ENCODE measurements at places on chromosomes 1 and 21.
A peak's percentile ranks its signal among the peaks of the same experiment; 100 is the strongest.

DNA sequence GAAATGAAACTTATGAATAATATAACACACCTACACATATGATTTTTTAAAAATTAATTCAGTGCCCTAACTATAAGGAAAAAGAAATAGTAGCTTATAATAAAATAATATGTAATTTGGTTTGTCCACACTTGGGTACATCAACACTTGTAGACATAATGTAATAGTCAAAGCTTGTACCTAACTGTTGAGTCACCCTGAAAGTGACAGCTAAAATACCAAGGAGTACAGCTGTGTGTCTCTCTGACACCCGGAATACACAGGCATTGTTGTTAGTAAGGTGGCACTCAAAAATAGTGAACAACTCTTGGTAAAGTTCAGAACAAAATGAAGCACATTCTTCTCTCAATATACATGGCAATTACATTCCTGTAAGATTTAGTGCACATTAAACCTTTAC lies 243.4 kb downstream of the TRABD2B start:
- DNase-seq, result no peak

- DNase-seq, result no peak
Observed at GRCh38 chr1:98210064-98210463, 289.2 kb upstream of the DPYD start.

GRCh38 chr1:165960881-165961280 lies 133.5 kb downstream of the UCK2 start:
- DNase-seq, result no peak

DNA sequence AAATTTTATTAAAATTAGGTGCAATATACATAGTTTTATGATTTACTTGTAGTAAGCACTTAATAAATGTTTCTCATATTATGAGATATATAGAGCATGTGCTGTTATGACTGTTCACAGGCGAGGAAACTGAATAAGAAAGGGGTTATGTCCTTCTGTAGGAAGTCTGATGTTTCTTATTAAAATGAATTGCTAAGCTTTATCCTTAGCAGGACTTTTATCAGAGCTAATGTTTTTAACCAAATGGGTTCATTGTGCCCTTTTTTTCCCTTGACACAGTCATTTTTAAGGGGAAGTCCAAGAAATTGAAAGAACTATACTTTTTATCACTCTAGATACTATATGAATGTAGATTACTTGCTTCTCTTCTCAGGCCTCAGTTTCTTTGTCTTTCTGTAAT lies 285.2 kb downstream of the PTPRC start:
- DNase-seq, result no peak

DNA sequence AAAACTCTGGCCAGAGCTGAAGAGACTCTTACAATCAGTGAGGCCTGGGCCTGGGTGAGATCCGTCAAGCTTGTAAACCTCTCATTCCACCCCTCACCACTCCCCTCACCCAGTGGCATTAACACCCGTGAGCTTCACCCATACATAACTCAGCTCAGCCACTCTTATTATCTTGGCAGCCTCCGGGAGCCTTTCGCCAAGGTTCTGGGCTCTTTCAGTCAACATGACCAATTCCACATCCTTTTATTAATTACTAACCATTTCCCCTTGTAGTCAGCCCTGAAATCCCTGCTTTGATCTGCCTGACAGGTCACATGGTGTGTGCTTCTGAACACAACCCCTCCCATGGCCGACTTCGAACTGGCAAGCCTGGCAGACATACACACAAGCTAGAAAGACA lies 134.8 kb downstream of the SETD4 start:
- peak; percentile 40 for DNase-seq

DNA sequence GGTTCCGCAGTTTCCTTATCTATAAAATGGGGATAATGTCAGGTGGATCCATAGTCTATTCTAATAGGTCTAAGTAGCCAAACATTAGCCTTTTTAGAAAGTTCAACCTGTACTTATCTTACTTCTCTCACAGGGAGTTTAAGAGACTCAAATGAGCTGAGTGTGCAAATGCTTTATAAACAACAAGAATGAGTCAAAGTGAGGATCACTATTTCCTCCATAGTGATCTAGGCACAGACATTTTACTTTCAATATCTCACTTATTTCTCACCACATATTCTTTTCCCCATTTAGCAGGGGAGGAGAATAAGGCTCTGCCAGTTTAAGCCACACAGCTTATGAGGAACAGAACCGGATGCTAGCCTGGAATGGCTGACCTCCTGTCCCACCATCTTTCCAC lies 92.1 kb upstream of the LMO4 start:
- DNase-seq, result no peak

DNA sequence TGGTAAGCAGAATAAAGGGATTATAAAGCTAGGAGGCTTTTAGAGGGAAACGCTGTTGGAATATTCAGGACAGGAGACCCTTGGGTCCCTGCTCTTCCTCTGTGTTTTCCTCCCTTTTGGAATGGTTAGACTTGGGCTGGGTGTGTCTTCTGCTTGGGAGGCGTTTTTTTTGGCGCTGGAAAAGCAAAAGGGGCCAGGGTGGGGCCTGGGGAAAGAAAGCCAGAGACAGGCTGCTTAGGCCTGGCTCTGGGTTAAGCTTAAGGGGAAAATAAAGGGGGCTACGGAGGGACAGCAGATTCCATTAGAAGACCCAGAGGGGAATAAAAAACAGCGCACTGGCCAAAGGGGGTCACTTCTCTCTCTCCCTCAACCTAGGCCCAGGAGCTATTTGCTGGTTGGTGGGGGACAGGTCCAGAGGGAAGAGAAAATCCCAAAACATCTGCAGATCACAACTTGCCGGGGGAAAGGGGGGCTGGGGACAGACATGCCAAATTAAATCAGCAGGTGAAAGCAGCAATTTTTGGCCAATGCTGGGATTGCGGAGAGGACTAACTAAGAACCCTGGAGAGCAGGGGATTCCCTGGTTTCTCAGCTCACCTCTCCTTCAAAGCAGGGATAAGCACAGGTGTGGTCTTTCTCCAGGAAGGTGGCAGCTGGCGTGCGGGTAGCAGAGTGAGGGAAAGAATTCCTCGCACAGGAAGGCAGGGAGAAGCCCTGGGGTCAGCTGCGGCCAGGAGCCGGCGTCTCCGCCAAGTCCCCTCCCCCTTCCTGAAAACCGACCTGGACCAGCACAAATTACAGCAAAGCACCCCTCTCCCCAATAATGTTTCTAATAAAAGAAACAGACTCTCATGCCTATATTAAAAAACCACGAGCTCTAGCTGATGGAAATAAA lies 82.2 kb upstream of the AK4 start:
- no peak for DNase-seq

GRCh38 chr1:205371871-205372660 lies 15.3 kb upstream of the KLHDC8A start:
- DNase-seq, result no peak

- DNase-seq, result no peak
Observed at GRCh38 chr1:201299968-201300367, 16.7 kb downstream of the PKP1 start.

GRCh38 chr1:67588178-67588855 lies 96.7 kb upstream of the GADD45A start:
- no peak for DNase-seq

DNA sequence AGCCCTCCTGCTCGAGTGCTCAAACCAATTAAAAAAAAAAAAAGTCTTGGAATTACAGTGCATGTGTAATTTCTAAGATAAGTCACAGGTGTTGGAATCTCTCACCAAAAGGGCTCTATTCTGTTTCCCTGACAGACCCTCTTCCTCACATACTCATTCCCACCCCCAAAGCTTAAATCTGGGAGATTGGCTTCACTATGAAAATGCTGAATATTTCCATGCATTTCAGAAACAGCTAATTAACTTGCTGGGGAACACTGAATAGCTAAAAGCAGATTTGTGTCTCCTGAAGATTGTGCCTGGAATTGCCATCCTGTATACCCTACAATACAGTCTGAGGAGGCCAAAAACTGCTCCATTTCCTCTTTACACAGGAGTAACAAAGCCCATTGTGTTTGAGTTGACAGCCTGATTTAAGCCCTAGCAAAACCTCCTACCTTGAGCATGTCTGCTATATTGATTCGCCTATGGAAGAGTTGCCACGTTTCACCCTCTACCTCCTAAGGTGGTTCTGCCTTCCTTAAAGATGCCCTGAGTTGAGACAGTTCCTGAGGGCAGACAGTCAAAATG lies 1.4 kb upstream of the PIK3R3 start:
- DNase-seq, result no peak

DNA sequence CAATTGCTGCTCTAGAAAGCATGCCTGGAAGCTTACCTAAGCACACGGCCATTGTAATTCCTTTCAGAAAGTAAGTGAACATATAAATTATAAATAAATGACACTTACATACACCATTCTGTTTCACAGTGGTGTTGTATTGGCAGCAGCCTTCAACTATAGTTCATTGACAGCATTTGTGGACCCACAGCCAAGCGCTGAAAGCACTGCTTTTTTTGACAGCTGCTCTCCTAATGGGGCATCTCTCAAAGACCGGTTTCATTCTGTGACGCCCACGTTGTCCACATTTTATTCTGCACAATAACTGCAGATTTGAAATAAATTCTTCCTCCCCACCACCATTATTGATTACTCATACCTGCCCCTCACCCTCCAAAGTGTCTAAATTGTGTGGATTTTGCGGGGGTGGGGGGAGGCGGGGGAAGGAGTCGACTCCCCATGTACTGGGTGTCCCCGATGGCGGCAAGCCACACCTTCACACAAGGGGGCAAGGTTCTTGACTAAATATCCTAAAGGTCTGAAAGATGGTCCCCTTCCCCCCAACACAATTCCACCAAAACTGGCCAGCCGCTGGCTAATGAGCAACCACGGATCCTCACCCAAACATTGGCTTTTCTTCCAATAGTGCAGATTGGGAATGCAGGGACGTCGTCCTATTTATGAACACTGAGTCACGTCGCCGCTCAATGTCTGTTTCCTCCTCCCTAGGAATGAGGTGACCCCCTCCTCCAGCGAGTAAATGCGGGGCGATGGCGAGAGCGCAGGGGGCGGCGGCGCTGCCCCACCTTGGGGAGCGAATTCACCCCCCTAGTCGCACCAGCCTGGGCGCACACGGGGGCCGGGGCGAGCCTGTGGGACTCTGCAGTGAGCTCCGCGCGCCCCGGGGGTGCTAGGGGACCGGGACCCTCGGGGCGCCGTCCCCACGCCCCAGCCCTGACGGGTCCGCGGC lies 960 bp downstream of the RCAN1 start:
- peak; percentile 24 for DNase-seq

DNA sequence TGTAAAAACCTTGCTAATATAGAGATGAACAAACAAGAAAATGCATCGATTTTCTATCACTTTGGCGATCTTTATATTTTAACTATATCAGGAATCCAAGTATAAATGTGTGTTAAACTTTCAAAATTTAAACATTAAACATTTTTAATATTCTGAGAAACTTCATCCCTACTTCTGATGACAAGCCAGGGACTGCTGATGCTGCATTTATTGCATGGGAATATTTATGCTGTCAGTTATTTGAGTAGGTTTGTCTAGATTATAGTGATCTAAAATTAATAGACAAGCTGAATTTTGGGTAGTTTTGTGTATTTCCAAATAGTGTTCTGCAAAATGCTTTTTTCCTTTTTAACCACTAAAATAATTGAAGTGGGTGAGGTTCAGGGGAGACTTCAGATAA lies 175.3 kb downstream of the LEPR start:
- DNase-seq, result no peak

GRCh38 chr1:164576291-164577271 lies 17.6 kb downstream of the PBX1 start:
- DNase-seq, result no peak

DNA sequence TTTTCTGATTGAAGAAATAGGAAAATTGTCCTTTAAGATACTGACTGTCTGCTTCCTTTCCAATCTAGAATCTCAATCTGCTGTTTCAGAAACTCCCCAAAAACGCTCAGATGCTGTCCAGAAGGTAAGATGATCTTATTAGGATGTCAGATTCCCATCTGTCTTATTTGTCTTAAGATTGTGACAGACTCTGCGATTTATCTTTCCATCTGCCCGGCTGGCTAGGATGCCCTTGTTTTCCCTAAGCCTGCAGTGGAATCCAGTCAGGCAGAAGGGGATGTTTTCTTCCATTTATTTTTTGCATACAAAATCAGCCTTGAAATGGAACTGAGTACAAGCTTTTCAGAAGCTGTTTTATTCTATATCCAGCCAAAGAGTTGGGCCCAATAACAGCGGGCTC lies 96.5 kb downstream of the FMN2 start:
- no peak for DNase-seq

DNA sequence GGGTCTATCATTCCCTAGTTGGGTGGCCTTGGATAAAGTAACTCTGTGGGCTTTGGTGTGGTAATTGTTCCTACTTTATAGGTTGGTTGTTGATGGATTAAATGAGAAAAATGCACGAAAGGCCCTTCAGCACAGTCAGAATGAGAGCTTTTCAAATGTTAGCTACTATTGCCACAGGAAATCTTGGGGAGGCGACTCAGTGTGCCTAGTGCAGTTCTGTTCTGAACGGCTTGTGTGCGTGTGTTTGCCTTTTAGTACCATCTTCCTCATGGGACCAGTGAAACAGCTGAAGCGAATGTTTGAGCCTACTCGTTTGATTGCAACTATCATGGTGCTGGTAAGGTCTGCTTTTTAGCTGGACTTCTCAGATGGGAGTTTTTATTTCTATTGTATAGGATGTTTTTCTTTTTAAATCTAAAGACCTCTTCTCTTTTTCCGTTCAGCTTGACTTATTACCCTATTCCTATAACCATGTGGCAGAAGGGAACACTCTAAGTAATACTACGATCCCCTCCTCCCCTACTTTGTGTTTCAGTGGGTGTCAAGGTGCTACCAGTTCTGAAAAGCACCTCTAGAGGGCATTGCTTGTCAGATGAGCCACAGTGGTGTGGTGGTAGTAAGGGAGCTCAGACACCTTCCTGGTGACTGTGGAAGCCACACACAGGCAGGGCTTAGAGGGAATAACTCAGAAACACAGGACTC lies 9.2 kb downstream of the SFT2D2 start:
- DNase-seq, result peak; percentile 48

GRCh38 chr1:102282955-102283354 lies 286.2 kb upstream of the OLFM3 start:
- DNase-seq, result no peak

DNA sequence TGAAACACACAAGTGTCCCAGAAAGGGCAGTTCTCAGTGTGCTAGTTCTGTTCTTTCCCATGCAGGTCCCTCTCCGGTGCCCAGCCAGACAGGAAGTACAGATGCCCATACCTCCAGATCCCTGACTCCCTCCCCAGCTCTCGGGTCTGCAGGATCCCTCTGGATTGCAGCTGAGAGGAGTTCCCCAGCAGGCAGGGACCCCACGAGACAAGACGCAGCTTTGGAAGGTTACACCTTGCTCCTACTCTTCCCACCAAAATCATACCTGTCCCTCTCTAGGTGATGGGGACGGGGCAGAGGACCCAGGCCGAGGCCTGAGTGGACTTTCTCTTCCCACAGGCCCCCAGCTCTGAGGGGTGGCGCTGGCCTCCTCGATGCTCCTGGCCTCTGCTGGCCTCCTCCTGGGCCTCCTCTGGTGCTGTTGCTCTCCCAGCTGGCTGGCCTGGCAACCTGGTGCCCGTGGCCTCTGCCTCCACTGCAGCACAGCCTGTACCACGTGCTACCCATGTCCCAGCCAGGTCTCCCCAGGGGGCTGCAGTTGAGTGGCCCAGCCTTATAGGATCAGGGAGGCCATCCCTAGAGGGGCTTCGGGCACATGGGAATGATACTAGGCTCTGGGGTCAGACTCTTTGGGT lies 9.4 kb downstream of the LDLRAD2 start:
- DNase-seq, result no peak

Measured in stimulated activated CD4-positive, alpha-beta T cell treated with anti-CD3 and anti-CD28 coated beads, Interleukin-15, amount 100 ng/mL, for 24 hours (primary cell).